NCI-H69 (cell line): ENCODE measurements at places on chromosomes 5 and 9.

GRCh38 chr9:4812858-4813257 lies 20.1 kb downstream of the RCL1 start:
- no peak for DNase-seq

DNA sequence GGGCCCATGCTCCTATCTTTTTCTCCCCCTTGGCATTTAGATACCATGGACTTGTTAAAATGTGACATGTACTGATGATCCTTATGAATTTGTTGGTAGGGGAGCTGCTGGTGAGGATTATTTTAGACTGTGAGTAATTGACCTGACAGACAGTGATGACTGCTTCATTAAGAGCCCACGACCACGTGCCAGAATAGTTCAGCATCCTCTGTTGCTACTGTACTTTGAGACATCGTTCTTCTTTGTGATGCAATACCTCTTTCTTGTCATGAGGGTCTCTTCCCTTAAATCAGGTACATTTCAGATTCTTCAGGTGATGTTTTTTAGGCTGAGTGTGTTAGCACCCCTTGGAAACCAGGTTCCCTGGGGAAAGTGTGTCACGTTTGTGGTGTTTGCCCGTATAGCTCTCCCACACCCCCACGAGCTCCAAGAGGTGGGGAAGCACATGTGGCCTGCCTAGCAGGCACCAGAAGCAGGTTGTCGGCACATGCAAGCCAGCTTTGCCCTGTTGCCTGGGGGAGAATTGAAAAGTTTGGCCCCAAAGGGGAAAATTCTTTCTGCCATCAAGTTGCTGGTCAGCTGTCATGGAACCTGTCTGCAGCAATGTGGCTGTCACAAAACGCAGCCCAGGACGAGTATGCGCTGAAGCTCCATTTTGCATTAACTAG lies 25.1 kb downstream of the QRFP start:
- DNase-seq, result no peak

DNA sequence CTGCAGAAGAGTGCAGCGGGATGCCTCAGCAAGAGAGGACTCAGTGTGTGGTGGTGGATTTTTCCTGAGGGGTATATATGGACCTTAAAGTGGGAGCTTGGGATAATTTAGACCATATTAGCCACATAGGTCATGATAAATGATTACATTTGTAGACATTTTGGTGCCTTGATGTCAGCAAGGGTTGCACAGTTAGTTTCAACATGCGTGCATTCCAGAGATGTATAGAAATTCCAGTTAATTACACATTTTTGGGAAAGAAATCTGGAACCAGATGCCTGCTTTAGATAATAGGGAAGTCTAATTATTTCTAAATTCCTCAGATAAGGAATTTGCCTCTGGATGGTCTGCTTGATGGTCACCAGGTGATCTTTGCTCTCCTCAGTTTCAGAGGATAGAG lies 440.6 kb upstream of the PAPPA start:
- DNase-seq, result no peak

DNA sequence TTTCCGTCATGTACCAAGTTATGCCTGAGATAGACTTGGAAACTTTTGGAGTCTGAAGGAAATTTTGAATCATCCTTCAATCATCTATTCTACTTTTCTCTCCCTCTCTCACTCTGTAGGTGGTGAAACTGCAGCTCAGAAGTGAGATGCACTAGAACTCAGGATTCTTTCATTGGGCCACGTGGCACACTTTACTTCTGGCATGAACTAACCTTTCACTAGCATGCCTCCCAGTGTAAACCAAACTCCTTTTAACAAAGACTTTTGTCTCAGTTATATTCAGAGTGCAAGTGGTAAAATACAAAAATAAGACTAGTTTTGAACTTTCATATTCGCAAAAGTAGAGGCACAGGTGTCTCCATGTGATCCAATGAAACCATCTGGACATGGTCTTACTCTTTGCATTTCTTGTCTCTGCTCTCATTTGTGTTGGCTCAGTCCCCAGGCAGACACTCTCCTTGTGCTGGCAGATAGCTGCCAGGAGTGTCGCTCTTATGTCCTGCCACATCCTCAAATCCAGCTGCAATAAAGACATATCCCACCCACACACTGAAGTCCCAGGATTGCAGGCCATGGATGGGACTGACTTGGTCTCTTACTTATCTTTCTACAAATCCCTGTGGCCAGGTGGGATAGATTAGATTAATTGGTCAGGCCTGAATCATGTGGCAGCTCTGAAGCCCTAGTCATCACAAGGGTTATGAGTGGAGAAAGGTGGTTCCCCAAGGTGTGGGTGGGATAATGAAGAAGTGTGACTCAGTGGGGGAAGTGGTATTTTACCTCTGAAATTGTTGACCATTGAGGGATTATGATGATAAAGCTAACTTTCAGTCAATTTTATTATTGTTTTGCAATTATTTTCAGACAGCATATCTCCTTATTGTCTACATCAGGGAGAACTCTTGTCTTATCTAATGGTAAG lies 267.5 kb downstream of the GABRB2 start:
- no peak for DNase-seq
